Naive thymus-derived CD8-positive, alpha-beta T cell (primary cell): ENCODE measurements at places on chromosomes 3 and 15.

DNA sequence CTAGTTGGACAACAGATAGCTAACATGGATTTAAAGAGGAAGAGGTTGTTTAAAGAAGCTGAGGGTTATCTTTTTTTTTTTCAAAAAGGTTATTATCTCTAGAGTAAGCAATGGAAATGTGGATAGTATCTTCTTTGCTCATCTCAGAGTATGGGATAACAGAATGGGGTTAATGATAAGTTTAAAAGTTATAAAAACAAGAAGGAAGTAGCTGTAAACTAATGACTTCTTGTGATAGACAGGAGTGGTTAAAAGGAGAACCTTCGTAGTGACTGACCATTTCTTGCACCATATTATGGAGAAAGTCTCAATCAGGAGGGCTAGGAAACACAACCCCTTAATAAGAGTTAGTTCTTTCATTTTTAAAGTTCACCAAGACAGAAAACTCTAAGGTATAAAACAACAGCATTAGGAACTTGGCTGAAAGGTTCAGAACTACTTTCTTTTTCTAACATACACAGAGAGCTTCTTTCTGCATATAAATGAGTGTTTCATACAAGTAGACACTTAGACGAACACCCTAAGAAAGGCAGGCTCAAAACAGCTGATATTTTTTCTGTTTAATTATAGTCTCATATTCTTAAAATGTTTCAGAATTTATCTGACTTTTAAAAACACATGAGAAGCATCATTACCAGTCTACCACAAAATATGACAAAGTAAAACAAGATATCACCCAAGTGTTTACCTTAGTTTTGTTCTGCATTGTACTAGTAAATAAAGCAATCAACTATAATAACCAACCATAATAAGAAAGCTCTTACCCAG is 140.0 kb downstream of the MEIS2 start:
- no peak overlapping the region for H3K4me3 ChIP-seq
- H3K27me3 ChIP-seq: peaks cover 4% of the 10 kb centered on the region
- H3K36me3 ChIP-seq: no peaks in the 10 kb centered on the region
- H3K27ac ChIP-seq: no peak overlapping the region

DNA sequence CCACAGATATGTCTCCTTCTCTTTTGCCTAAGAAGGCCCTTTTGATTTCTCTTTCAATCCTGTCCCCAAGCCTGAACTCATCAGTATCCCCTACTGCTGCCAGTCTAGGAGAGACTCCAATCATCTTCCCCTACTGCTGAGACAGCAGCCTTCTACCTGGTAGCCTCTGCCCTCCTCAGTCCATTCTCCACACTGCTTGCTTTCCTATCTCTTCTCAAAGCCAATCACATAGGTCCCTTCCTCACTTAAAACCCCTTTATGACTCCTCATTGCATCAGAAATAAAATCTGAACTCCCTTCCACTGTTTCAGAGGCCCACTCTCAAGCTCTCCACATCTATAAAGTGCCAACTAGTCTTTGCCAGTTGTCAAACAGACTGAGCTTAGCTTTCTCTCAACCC is 1081.8 kb upstream of the CFAP20DC start:
- H3K36me3 ChIP-seq: peaks cover 11% of the 10 kb centered on the region
- H3K4me1 ChIP-seq: peaks cover 3% of the 10 kb centered on the region
- H3K4me3 ChIP-seq: no peak overlapping the region
- DNase-seq: no peak

DNA sequence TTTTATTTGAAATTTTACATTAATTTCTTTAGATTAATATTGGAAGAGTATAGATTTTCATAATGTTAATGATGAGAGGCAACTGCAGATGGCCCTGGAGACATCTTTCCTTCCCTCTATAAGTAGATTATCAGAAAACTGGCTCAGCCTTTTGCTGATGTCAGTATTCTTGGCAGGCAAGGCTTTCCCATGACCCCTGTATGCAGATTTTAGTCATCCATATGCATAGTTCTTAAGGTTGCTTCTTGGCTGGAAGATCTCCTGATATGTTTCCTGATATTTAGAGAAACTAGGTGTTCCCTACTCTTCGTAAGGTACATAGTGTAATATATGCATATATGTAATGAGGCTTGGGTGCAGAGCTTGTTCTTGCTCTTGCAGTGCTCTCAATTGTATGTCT is 911.4 kb downstream of the EPHA3 start:
- no peak for DNase-seq
- no peaks in the 10 kb centered on the region for H3K4me1 ChIP-seq
- no peaks in the 10 kb centered on the region for H3K36me3 ChIP-seq
- no peak overlapping the region for H3K27ac ChIP-seq

DNA sequence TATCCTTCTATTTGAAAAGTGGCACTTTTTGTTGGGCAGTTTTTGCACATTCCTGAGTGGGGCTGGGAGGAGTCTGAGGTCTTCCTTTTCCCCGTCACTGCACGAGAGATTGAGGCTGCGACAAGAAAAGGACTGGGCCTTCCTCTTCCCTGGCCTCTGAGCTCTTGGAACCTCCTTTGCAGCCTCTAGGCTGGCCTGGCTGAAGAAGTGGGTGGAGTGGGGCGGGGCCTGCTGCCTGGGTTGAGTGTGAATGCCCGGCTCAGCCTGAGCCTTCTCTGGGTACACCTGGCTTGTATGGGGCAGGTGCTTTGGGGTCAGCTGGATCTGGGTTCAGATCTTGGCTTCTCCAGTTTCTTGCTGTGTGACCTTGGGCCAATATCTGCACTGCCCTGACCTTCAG is 43.1 kb downstream of the PLXNA1 start:
- no peaks in the 10 kb centered on the region for H3K4me1 ChIP-seq
- no peak overlapping the region for H3K27ac ChIP-seq
- no peak overlapping the region for H3K4me3 ChIP-seq
- H3K36me3 ChIP-seq: peaks cover 4% of the 10 kb centered on the region

- peaks cover 23% of the 10 kb centered on the region for H3K27me3 ChIP-seq
- DNase-seq: no peak
- H3K27ac ChIP-seq: no peak overlapping the region
These were observed 13.6 kb downstream of the GLDN start for GRCh38 chr15:51355096-51355495.

- no peak overlapping the region for H3K27ac ChIP-seq
- DNase-seq: no peak
- no peak overlapping the region for H3K4me3 ChIP-seq
- no peaks in the 10 kb centered on the region for H3K36me3 ChIP-seq
These were observed 34.2 kb upstream of the TF start for GRCh38 chr3:133712017-133712416.

- no peaks in the 10 kb centered on the region for H3K4me1 ChIP-seq
- no peak for DNase-seq
- H3K4me3 ChIP-seq: no peak overlapping the region
- H3K36me3 ChIP-seq: no peaks in the 10 kb centered on the region
- H3K27ac ChIP-seq: no peak overlapping the region
These were observed 689.9 kb upstream of the SEMA6D start for GRCh38 chr15:47027322-47027946.
